Ammon's horn (tissue), 1 donor: ENCODE measurements at places on chromosomes 1 and 21.

GRCh38 chr1:204940591-204940990 is 69.9 kb downstream of the NFASC start:
- no peak for DNase-seq

DNA sequence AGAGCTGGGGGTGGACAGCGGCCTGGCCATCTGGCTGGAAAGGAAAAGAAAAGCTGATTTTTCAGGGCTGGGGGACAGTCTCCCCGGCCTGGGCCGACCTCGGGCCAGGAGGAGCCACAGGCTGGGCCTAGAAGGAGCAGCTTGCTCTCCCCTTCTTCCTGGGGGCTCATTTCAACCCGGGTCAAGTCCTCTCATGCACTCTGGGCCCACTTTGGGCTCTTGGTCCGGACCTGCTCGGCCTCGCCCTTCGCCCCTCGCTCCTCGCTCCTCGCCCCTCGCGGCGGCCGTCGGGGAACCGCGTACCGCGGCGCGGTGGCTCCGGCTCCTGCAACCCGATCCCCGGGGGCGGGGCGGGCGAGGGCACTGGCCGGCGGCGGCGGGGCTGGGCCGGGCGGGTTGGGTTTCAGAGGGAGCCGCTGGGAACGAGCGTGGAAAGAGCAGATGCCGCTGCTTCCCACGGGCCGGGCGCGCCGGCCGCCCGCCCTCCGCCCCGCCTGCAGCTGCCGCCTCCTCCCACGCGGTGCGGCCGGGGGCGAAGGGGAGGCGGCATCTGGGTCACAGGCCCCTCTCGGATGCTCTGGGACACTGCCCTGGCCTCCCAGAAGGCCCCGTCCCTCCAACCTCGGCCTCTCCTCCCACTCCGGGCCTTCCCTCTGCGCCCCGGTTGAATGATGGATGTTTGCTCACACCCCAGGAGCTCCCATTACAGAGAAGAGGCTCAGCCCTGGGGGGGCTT is 6.6 kb downstream of the HEYL start:
- DNase-seq, result no peak

DNA sequence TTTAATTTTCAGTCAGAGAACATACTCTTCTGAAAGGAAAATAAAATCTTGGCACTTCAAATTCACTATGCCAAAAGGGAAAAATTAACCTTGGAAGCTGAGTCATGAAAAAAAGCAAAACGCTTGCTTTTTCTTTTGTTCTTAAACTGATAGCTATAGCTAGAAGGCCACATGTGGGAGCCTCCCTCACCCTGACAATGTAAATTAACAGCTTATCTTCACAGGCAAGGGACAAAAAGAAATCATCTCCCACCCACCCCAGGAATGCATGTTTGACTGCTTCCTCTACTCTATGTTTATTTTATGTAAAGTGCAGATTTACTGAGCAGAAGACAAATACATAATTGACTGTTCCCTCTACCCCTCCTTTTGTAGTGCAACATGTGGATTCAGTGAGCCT is 38.0 kb downstream of the EBNA1BP2 start:
- no peak for DNase-seq

DNA sequence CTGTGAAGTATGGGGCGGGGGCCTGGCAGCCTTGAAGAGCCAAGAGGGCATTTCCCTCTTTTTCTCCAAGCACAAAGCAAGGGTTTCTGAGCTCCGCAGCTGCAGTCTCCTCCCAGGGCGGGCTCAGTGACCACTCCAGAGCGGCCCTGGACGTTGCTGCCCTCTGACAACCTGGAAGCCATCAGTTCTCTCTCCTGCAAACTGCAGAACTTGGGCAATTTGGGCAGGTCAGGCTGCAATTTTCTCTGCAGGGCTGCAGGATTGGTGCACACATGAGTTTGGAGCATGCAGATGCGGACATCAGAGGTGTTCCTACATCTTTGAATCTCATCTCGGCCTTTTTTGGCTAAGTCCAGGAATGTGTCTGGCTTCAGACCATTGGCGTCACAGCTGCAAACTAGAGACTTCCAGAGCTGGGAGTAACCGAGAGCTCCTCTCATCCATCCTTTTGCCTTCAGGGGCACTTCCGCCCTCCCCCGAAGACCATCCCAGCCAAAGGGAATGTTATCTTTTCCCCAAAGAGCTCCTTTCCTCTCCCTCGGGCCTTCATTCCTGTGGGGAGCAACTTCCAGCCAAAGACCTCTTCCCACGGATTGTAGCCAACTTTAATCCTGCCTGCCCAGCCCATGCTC is 139.6 kb upstream of the WNT4 start:
- no peak for DNase-seq

- no peak for DNase-seq
Measured at GRCh38 chr1:80799457-80799856, 1001.3 kb upstream of the ADGRL2 start.

DNA sequence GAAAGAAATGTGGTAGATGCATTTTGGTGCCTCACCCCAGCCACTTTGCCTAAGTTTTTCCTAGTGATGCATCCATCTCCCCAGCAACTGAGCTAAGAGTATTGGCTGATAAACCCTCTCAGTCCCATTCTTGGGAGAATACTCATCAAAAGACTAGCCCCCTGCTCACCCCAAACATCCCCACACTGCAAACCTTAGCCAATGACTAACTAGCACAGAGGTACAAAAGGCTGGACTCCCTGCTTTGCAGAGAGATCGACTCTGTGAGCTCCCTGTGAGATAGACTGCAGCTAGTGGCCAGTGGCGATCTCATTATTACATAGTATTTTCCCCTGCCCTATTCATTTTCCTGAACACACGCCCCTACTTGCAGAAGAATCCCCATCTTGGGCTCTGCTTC is 155.3 kb downstream of the HHIPL2 start:
- DNase-seq, result no peak

- DNase-seq, result no peak
Measured at GRCh38 chr1:220927442-220927841, 48.2 kb downstream of the HLX start.

GRCh38 chr1:240575981-240576662 is 35.8 kb downstream of the GREM2 start:
- no peak for DNase-seq

DNA sequence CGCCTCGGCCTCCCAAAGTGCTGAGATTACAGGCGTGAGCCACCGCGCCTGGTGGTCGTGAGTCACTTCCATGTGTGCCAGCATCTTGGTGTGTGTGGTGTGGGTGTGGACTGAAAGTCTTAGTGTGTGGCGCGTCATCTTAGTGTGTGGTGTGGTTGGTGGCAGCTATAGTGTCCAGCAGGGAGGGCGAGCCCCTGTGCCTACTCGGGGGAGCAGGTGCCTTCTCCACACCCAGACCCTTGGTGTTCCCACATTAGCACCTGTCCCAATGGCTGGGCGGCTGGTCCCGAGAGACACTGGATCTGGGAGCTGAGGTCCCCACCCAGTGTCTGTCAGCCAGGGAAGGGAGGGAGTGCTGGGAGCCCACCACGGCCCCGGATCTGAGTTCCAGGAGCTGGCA is 2.8 kb downstream of the SCNN1D start:
- no peak for DNase-seq

DNA sequence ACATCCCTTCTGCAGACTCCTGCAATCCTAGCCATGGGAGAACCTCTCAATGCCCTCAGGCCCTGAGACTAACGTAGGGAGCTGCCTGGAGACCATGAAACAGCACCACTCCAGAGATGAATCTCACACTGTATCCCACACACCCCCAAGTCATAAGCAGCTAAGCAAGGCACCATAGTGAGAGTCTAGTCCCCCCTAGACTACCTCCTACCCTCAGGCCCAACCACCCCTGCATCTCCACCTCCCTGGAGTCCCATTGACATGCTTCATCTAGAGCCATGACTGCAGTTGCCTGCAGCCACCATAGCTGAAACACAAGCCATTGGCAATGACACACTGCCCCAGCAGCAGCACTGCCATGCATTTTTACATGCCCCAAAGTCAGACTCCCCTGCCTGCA is 17.4 kb downstream of the SPRR2G start:
- no peak for DNase-seq

- DNase-seq, result no peak
Measured at GRCh38 chr1:202351725-202352124, 3.2 kb downstream of the PPP1R12B start.
